ENCODE measurements at places on chromosomes 4 and X.

DNA sequence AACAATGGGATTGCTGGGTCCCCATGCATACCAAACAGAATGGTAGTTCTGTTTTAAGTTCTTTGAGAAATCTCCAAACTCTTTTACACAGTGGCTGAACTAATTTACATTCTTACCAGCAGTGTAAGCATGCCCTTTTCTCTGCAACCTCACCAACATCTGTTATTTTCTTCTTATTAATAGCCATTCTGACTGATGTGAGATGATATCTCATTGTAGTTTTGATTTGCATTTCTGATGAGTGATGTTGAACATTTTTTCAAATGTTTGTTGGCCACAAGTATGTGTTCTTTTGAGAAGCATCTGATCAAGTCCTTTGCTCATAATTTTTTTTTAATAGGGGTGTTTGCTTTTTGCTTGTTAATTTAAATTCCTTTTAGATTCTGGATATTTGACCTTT is 41.2 kb upstream of the ZMAT1 start:
- peak; percentile 2 for DNase-seq

DNA sequence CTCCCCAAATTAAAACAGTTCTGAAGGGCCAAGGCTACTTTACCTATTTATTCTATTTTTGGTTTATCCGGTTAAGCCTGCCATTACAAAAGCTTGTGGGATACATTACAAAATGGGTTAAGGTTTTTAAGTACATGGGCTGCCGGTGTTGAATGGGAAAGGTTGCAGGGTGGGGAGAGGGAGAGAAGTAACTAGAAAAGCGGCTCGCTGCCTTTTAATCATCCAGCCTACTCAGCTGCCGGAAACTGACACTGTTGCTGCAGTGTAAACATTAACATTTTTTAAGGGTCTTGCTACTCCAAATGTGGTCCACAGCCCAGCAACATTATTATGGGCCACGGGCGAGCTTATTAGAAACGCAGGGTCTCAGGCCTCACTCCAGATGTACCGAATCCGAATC is 1.5 kb upstream of the IL1RAPL1 start:
- DNase-seq, result no peak

- DNase-seq, result no peak
These were observed 61.8 kb downstream of the GPC3 start for GRCh38 chrX:133923548-133923947.

DNA sequence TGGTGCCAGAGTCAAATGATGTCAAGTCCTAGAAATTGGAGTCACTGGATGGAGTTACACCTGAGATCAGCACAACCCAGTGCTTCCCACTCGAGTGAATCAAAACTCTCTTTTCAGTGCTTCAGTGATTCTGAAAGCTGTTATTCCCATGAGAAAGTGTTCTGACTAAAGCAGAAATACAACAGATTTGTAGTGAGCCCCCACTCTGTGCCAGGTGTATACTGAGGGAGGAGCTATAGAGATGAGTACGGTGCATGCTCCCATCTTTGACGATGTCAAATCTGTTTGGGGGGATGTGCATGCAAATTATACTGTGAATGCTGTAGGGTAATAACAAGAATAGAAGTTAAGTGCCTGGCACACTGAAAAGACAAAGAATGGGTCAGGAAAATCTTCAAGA is 330.2 kb downstream of the HS3ST1 start:
- no peak for DNase-seq

DNA sequence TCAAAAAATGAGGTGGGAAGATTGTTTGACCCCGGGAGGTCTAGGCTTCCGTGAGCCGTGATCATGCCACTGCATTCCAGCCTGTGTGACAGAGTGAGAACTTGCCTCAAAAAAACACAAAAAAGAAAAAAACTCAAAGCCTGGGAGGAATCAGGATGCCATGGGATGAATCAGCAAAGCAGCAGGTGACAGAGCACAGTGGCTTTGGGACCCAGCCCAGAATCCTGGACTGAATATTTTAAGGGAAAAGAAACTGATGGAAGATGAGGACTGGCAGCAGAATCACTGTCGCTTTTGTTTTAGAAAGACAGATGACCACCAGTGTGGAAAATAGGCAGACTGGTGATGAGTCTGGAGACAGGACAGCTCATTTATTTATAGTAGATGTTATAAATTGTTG is 16.6 kb downstream of the S100G start:
- peak; percentile 73 for DNase-seq

- no peak for DNase-seq
These were observed 1008.8 kb upstream of the DIAPH2 start for GRCh38 chrX:95675794-95676193.

DNA sequence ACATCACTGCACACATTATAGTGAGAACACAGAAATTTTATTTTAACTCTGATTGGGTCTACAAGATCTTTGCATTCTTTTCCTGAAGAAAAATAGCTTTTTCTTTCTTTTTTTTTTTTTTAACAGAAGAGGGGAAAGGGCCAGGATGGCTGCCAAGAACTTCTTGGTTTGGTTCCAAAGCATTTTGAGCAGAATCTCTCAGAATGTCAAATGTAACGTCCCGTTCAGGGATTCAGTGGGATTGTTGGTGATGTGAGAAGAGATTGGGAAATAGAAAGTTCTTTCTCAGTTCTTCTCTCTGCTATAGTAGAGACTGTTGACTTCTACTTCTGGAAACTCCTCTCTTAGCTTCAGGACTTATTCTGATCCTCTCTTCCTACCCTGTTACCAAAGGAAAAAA is 70.9 kb upstream of the CBR4 start:
- DNase-seq, result peak; percentile 85

GRCh38 chr4:25065431-25065858 is 34.7 kb upstream of the LGI2 start:
- no peak for DNase-seq

DNA sequence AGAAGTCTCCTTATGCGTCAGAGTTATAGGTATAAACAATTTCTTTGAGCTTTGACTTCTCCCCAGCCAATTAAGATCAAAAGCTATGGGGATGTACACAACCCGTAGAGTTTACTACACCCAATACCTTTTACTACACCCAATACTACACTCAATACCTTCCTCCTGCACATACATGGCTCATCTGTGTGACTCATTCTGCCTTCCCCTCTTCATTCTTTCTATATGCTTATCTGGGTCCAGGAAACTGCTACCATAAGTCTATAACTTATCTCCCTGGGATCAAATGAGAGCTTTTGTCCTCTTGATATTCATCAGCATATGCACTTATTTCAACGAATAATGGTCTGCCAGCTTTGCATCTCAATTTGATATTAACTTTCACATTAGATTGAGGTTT is 28.2 kb downstream of the ANKRD50 start:
- no peak for DNase-seq

DNA sequence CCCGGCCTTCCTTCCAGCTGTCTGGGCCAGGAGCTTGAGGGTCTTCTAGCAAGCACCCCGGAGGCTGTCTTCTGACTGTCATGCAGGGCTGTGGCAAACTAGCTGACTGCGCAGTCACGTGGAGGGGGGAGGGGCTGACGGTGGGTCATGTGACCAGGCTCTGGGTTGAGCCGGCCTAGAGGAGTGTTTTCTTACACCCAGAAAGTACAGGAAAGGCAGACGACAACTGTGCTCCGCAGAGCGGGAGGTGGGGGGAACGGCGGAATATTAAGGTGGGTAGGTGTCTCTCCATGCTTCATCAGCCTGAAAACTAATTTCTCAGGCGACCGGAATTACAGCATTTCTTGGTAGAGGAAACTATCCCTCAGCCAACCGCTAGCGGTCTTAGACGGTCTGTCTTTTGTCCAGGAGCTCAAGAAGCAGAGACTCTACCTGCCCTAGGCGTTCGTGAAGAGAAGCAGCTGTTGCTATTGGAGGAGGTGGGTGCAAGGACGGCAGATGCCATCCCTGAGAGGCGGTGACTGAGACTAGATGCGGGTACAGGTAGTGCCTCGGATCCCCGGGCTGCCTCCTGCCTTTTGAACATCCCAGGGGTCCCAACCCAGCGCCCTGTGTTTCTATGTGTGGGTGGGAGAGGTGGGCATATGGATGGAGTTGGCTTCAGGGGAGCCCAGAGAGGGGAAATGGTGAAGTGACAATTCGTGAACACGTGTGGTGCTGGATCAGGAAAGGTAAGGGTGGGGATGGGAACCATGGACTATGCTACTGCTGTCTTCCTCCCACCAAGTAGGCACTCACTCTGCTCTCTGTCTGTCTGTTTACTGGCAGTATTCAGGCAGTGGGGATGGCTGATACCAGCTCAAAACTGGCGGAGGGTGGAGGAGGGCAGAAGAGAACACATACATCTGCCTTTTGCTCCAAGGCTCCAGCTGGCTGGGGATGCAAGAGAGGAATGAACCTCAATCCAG is 8.8 kb downstream of the GPRASP1 start:
- peak; percentile 67 for DNase-seq

- DNase-seq, result no peak
These were observed 29.9 kb upstream of the MSANTD1 start for GRCh38 chr4:3218824-3219760.

DNA sequence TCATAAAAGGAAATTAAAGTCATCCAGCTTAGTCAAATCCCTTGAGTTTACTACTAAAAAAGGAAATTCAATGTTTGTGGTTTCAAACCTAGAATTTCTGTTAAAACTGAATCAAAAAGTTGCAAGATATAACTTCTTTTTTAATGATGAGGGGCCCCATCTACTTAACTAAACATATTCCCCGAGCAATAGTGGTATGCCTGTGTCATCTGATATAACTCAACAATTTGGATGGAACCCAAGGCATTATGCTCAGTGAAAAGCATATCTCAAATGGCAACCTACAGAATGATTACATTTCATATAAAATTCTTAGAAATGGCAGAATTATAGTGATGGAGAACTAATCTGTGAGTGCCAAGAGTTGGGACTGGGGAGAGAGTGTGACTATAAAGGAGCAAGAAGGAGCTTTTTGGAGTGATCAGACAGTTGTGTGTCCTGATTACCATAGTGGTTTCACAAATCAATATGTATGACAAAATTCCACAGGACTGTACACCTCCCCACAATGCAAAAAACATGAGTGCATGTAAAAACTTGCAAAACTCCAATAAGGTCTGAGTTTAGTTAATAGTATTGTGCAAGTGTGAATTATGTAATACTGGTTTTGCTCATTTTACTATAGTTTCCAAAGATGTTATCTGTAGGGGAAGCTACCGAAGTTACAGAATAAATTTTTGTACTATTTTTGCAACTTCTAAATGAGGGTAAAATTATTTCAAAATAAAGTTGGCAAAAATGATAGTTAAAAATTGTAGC is 323.2 kb downstream of the ARHGAP24 start:
- DNase-seq, result peak; percentile 68

DNA sequence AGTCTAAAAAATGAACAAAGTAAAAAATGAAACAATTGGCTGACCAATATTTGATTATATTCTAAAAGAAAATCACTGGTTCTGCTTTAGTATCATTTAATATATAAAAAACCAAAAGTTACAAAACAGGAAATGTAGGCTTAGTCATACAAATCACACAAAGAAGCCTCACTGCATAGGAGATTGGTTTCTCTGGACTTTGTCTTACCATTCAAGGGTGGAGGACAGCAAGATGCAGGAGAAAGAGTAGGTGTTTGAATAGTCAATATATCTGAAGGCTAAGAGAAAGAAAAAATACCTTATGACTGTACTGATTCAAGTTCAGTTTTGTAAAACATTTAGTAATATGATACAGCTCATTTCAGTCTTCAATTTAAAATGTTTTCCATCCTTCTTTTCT is 28.6 kb upstream of the TAF9B start:
- no peak for DNase-seq

DNA sequence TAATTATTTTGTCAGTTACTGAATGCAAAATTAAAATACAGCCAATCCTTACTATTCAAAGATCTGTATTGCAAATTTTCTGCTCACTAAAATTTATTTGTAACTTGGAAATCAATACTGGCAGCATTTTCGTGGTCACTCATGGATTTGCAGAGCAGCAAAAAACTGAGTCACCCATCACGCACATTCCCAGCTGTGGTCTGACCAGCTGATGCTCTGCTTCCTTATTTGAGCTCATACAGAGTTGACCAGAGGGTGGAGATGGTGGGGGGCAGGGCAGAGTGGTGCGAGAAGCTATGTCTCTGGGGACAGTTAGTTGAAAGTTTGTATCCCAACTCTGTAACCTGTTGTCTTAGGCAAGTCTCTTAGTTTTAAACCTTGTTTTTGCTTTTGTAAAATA is 214.8 kb downstream of the SPCS3 start:
- peak; percentile 90 for DNase-seq

GRCh38 chr4:2036866-2037265 is 22.3 kb upstream of the NAT8L start:
- DNase-seq, result no peak

DNA sequence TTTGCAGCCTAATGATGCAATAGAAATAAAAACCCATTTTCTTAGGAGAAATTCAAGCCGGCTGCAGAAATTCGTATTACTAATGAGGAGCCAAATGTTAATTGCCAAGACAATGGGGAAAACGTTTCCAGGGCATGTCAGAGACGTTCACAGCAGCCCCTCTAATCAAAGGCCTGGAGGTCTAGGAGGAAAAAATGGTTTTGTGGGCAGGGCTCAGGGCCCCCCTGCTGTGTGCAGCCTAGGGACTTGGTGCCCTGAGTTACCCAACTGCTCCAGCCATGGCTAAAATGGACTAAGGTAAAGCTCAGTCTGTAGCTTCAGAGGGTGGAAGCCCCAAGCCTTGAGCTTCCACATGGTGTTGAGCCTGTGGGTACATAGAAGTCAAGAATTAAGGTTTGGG is 461.4 kb downstream of the FAT4 start:
- no peak for DNase-seq

GRCh38 chr4:103996064-103996463 is 276.3 kb upstream of the TACR3 start:
- peak; percentile 25 for DNase-seq

DNA sequence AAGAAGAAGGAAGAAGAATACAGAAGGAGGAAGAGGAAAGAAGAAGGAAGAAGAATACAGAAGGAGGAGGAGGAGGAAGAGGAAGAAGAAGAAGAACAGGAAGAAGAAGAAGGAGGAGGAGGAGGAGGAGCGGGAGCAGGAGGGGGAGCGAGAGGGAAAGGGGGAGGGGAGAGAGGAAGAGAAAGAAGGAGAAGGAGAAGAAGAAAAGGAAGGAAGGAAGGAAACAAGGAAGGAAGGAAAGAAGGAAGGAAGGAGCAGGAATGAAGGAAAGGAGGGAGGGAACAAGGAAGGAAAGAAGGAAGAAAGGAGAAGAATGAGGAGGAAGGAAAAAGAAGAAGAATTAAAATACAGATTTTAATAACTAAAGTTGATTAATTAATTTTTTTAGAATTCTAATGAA is 82.5 kb upstream of the PTPN13 start:
- DNase-seq, result no peak
